Hematopoietic multipotent progenitor cell treated with erythropoietin and hydrocortisone succinate and interleukin-3 and kit ligand, for 6 days (in vitro differentiated cells): ENCODE measurements at places on chromosomes 1 and 21.

- peak; percentile 96 for DNase-seq
These were observed 1.2 kb downstream of the NIPAL3 start for GRCh38 chr1:24416666-24417391.

DNA sequence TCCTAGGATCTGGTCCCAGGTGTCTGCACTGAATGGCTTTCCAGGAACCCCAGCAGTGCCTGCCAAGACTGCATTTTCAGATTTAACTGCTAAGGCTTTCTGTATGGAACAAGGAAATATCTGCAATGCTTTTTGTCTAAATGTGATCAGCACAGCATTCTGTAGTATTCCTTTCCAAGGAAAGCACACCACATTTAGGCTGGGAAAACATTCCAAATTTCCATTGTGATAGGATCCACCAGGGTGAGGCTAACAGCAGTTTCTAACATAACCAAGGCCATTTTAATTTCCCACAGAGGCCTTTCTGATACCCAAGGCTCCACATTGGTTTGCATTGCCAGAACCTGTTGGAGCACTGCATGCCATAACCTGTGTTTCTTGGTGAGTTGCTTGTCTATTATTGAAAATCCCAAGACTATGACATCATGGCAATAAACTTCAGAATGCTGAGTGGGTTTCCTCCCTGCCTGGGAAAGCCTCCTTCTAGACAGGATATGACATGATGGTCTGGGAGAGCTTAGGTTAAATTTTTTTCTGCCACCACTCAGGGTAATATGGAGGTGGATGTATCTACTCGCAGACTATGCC, 23.3 kb upstream of the PTGFRN start:
- DNase-seq = no peak

- DNase-seq = no peak
These were observed 85.5 kb downstream of the PIK3CD start for GRCh38 chr1:9737057-9737456.

DNA sequence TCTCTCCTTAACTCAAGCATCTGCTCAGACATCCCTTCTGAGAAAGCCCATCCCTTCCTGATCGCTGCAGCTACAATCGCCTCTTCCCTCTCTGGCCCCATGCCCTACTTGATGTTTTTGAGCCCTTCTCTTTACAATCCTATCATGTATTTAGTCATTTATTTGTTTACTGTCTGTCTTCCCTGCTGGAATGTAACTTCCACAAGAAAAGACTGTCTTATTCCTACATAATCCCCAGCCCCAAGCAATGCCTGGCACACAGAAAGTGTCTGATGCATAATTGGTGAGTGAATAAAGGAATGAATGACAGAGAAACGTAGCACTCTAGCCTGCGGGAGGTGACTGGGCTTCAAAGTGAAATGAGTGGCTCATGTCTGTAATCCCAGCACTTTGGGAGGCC, 25.4 kb downstream of the ECE1 start:
- DNase-seq = no peak

GRCh38 chr1:112172294-112172882, 182.9 kb upstream of the KCND3 start:
- peak; percentile 75 for DNase-seq

- DNase-seq = no peak
These were observed 311.5 kb downstream of the KIF26B start for GRCh38 chr1:245466261-245466660.

DNA sequence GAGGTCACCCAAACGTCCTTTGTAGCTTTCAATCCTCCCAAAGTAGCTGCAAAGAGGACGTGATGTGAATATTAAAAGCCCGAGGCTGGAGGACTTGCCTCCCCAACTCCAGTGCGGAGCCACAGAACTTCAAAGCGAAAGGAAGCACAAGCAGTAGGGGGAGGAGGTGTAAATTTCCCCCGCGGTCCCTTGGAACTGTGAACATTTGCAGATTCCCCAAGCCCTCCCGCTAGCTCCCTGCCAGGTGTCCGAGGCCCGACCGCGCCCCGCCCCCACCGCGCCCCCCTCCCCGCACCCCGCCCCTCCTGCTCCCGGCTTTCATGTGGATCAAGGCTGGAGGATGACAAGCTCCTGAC, 41.5 kb upstream of the HAO2 start:
- peak; percentile 1 for DNase-seq

- DNase-seq = no peak
These were observed 1369.4 kb upstream of the PRMT6 start for GRCh38 chr1:105686874-105687690.

- DNase-seq = no peak
These were observed 97.4 kb downstream of the PATJ start for GRCh38 chr1:61839679-61840078.
